ENCODE measurements at places on chromosomes 6 and 20.

- DNase-seq: no peak
Observed at GRCh38 chr6:113595911-113596376, 261.2 kb upstream of the MARCKS start.

- no peak for DNase-seq
Observed at GRCh38 chr20:10077081-10077471, 42.3 kb downstream of the ANKEF1 start.

DNA sequence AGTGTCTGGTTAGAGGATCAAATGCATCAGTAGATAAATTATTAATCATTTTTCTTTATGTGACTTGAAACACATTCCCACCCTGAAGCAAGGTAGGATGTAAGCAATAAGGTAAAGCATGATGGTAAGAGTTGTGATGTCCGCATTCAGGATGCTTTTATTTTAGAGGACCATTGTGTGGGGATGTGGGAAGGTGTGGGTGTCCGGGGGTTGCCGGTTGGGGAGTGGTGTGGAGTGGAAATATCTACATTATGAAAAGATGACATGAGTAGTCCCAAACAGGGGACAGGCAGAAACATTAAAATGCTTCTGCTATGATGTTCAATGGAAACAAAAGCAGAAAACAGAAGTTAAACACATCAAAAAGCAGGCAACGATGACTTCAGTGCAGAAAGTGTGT is 215.4 kb downstream of the HIVEP2 start:
- no peak for DNase-seq

DNA sequence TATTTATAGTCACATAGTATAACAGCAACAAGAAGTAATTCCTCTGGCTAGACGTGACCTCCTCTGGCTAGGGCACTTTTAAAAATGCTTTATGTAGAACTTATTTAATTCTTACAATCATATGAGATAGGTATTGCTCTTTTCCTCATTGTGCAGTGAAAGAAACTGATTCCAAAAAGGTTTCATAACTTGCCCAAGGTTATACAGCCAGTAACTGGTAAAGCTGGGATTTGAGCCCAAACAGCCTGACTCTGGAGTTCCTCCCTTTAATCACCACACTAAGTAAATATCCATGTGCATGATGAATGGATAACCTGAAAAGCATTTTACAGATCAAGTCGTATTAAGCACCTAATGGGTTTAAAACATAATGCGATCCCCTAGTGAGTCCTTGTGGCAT is 214.6 kb downstream of the PRL start:
- no peak for DNase-seq

DNA sequence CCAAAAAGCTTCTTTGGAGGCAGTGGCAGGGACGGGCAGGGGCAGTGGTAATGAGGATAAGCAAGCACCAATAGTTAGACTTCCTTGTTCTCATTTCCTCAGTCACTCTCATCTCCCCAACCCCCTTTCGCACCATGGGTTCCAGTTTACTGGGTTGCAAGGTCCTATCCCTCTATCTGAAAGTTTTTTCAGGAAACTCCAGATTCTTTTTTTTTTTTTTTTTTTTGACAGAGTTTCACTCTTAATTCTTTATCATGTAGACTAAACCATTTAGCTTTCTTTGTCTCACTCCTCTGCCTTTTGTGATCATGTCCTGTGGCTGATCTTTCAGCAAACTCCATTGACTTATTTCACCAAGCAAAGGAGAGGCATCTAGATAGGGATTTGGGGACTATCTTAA is 51.4 kb upstream of the GMDS start:
- no peak for DNase-seq

GRCh38 chr20:44054849-44055248 is 132.1 kb downstream of the JPH2 start:
- DNase-seq: no peak

- no peak for DNase-seq
Observed at GRCh38 chr6:40512340-40512739, 74.8 kb downstream of the LRFN2 start.

DNA sequence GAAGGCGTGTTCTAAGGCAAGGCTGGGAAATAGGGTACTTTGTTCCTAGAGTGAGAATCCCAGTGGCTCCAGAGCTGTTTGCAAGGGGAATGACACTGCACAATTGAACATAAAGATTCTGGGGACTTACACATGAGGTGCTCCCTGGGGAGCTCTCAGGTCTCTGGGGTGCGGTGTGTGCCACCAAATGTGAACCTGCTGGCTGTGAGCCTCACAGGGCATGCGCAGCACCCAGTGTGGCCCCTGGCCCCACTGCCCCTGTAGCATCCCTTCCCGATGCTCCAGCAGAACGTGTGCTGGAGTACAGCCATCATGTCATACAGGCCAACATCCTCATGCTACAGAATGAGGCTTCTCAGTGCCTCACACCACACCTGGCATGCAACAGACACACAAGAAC is 68.2 kb downstream of the TOX2 start:
- no peak for DNase-seq

DNA sequence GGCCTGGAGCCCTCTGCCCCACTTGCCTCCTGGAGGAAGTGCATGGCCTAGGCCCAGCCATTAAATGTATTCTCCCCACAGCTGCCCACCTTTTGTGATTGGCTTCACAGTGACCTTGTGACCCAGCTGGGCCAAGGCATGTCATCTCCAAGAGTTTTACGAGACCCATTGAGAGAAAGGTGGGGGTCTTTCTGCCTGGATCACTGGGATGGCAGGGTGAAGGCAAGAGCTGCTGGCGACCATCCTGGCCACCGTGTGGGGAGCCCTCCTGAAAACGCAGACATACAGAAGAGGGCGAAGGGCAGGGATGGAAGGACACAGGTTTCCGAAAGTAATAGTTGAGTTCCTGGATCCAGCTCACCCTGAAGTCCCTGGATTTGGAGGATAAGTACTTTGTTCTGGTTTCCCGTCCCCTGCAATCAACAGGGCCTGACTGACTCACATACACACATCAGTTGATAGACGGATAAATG is 12.3 kb upstream of the SPO11 start:
- DNase-seq: no peak

DNA sequence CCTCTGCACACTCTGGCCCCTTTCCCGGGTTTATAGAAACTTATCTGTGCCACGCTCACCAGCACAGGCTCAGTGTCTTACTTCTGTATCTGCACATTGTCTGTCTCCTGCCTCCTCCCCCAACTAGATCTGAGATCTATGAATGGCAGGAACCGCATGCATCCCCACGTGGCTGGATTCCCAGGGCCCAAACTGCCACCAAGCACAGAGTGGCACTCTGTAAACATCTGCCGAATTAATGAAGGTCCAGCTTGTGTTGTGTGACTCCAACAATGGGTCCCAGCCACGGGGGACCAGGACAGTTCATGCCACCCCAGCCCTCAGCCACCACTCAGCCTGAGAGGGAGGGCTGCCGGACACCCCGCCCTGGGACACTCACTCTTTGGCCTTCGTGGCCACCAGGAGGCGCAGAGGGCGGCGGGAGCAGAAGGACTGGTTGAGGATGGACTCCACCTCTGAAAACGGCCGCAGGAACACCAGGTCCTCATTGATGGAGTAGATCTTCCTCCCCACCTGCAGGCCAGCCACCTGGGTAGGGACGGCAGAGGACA is 171.1 kb downstream of the PREX1 start:
- DNase-seq: no peak

DNA sequence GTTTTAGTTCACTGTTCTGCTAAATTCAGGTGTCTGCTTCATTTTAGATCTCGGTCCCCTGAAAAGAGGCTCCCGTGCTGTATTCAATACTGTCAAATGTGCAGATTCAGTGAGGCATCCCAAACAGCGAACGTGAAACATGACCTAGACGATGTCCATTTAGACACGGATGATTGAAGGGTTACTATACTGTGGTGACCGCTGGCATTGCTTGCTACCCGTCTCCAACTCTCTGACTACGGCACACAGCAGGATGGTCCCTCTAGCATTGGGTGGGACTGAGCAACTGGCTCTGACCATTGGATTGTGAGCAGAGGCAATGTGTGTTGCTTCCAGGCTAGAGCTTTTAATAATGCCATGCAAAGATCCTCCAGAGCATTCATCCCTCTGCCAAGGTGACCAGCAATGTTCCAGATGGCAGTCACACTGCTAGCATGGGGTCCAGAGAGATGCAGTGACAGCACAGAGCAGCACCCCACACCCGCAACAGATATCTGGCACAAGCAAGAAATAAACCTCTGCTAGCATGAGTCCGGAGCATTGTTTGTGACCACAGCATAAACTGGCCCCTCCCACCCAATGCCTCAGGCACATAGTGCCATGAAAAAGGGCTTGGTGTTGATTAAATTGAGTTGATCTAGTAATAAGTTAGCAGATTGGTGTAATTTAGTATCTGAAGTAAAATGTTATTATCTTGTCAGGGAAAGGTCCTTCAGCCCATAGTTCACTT is 9.0 kb downstream of the METTL24 start:
- no peak for DNase-seq

- DNase-seq: no peak
Observed at GRCh38 chr6:153947808-153948447, 91.1 kb upstream of the OPRM1 start.

DNA sequence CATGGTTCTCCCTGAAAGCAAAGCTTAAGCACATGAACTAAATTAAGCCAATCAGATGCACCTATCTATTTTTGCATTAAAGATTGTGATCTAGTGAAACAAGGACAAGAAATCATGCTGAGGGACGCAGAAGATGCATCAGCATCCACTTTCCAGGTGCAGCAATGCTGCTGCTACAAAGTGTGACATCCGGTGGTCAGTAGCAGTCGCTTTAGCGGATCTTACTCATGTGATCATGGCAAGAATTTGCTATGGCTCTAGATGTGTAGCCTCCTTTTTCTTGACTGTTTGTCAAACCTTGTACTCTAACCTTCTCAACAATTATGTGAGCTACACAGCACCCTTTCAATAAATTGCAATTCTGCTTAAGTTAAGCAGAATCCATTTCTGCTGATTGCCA is 126.8 kb upstream of the SMLR1 start:
- DNase-seq: no peak

GRCh38 chr6:119818876-119819275 is 469.3 kb upstream of the MAN1A1 start:
- DNase-seq: no peak

All from cerebellar nuclear complex (tissue), 1 donor.